NCI-H446 treated with DMSO at 0.1 percent for 48 hours (cell line): ENCODE measurements at places on chromosomes 2 and 18.

DNA sequence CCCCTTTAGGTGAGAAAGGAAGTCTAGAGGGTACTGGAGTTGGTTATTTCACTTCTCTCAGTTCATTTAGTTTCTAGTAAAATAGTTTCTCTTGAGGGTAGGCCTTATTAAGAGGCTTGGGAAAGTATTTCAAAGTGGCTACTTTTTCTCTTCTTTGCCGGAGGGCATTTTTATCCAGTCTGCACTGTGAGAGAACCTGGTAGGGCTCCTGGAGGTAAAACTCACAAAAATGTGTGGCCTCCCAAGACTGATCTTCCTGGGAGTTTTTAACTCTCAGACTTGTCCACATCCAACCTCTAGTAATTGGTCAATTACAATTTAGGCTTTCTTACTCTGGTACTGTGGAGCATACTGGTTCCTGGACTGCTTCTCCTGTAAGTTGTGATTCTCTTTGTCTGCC, 28.0 kb downstream of the EHBP1 start:
- no peak for DNase-seq

GRCh38 chr2:10552871-10553245, 104.7 kb upstream of the ODC1 start:
- DNase-seq: no peak

- peak; percentile 40 for DNase-seq
These were observed 187.3 kb downstream of the VAPA start for GRCh38 chr18:10100941-10101701.

DNA sequence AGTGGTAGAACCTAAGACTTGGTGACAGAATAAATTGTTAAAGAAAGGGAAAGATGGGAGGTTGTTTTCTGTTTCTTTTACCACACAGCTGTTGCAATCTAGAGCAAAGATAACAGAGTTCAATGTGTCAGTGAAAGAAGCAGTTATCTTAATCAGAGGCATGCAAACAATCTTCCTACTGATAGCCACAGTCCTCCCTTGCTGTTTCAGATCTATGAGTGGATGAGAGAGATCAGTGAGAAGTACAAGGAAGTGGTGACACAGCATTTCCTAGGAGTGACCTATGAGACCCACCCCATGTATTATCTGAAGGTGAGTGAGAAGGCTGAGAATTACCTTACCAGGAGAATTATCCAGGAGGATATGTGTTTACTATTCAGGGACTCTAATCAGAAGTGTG, 15.9 kb downstream of the CPO start:
- DNase-seq: no peak

DNA sequence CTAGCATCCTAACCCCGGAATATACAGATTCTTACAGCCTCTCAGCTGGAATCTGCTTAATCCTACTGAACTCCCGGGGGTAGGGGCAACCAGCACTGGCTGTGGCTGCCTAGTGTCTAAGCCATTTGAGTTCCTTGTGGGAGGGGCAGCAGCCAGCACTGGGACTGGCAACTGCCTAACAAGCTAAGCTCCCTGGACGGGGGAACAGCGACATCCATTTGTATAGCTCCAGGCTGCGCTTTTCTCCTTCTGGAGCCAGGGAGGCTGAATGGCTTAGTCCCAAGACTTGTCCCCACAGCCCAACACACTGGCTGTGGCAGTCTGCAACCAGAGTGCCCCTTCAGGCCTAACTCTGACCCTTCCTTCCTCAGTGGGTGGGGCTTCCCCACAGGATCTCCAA, 787.2 kb downstream of the METTL4 start:
- DNase-seq: no peak

DNA sequence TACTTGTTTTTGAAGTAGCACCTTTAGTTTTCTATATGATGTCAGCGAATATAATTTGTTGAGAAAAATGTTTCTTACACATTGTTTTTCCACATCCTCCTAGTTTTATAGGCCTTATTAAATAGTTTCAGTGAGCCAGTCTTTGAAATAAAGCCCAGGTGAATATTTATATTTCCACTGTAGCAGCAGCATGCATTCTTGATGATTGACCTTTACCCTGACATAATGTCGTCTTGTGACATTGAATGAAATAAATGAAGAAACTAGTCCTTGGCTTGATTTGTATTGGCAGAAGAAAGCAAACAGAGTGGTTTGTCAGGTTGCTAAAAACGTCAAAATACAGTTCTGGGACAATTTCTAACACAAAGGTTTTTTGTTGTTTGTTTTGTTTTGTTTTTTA, 84.4 kb downstream of the EHBP1 start:
- no peak for DNase-seq

DNA sequence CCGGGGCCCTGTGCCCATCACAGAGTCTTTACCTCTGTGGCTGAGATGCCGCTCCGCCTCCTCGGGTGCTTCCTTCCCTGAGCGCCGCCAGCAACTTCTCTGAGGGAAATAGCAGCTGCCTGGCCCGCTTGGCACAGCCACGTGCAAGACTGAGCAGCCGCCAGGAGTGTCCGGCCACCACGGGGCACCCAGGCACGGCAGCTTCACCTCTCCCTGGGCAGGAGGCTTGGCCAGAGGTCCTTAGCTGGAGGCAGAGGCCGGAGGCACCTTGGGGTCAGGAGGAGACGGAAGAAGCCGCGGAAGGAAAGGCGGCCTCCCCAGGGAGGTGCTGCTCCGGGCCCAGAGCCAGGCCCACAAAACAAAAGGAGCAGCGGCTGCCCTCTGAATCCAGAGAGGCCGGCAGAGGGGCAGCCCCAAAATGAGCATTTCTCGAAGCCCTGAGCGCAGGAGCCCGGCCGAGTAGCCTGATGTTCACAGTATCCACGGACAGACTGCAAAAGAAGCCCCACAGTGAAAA, 6.0 kb upstream of the LIMS2 start:
- no peak for DNase-seq

- DNase-seq: peak; percentile 61
These were observed 16.4 kb downstream of the PTPN18 start for GRCh38 chr2:130372055-130372832.

DNA sequence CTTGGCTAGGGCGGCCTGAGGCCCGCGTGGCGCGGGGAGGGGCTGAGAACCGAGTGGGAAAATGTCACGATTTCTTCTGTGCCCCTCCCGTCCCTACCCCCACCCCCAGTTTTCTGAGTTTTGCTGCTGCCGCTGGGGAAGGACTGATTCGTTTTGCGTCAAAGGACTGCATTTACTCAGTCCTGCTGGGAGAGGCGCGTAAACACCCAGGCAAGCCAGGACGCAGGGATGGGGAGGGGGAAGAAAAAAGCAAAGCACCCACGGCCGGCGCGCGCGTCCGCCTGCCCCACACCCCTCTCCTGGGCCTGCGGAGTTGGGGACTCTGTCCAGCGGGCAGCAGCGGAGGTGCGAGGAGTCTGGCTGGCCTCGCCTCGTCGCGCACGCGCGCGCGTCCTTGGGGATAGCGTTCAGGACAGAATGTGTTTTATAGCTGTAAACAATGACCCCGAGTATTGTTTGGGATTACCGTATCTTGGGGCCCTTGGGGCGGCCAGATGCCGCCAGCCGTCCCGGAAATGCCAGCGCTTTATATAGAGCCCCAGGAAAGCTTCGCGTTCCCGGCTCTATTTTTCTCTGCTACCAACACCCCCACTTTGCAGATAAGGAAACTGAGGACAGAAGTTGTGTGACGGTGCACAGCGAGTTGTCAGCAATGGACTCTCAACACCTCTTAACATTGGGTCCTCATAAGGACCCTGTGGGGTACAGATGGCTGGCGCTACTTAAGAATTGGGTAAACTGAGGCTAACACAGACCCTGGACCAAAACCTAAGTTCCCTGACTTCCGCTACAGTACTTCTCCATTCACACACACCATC, 1.7 kb upstream of the FOSL2 start:
- DNase-seq: no peak

DNA sequence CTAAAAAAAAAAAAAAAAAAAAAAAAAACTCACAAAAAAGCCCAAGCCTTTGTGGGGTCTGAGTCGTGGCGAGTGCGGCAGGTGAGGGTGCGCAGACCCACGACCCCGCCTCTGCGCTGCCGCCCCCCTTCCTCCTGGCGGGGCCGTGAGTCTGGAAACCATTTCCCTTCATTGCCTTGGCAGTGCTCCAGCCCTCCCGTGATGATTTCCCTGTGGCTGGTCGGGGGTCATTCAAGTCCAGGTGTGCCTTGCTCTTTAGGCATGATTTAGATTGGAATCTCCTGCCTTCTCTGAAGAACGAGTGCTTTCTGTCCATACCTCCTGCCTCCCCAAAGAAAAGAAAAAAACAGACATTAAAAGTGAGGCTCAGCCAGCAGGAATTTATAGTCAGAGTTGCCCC, 161.8 kb downstream of the FAM210A start:
- no peak for DNase-seq

GRCh38 chr18:23099621-23100020, 35.7 kb upstream of the CABLES1 start:
- DNase-seq: no peak

DNA sequence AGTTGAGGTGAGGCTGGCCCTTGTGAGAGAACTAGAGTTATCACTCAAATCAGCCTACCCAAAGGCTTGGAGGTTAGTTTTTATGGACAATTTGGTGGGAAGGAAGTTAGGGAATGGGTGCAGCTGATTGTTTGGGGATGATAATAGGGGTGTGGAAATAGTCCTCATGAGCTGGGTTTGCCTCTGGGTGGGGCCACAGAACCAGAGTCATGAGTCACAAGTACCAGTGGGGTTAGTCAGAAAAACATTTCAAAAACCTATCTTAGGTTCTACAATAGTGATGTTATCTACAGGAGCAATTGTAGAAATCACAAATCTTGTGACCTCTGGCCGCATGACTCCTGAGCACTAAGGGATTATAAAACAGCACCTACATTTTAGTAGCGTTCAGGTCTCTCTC, 630.1 kb upstream of the PIK3C3 start:
- no peak for DNase-seq

GRCh38 chr2:38521835-38522234, 80.9 kb downstream of the HNRNPLL start:
- no peak for DNase-seq

DNA sequence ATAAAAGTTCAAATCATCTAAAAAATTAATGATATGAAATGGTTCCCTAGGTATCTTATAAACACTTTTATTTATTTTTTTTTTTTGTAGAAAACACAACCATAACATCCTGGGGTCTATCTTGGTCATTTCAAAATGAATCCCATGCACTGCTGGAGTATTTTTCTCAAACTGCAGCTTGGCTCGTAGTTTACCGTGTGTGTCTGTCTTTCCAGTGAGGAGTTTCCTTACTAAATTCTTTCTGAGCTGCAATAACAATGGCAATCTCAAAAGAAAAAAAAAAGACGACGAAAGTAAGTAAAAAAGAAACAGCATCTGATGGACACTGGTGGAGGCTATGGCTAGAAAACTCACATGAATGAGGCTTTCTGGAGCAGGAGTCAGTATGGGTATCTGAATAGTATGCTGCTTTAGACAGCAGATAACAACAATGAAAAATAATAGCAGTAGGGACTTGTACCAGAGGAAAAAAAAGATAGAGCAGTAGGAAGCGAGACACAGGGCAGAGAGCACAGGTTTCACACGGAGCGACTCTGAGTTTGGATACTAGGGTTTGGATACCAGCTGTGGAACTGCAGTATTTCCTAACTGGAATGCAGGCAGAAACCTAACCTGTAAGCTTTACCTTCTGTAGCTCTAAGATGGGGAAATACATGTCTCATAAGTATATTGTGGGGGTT, 43.5 kb downstream of the CALCRL start:
- no peak for DNase-seq

- peak; percentile 52 for DNase-seq
These were observed 335 bp downstream of the TRAK2 start for GRCh38 chr2:201450954-201451291.

DNA sequence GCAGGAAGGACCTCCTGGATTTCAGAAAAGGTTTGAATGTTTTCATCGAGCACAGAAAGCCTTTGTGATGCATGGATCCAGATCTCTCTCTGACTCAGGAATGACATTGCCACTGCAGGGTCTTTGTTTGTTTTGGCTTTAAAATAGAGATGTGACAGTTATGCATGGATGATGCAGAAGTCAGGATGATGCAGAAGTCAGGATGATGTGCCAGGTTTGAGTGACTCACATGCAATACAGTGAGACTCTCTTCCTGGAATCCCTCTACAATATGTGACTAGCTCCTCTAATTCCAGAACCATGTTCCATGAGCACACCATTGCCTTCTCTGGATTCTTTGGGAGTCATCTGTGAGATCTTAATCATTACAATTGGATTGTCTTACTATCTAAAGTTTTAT, 177.9 kb upstream of the RAB6C start:
- DNase-seq: no peak

- DNase-seq: no peak
These were observed 308.5 kb downstream of the GBX2 start for GRCh38 chr2:235859651-235860050.

- no peak for DNase-seq
These were observed 228.4 kb downstream of the FHOD3 start for GRCh38 chr18:36525913-36526312.

- DNase-seq: peak; percentile 50
These were observed 10.0 kb upstream of the GBX2 start for GRCh38 chr2:236177967-236178889.

DNA sequence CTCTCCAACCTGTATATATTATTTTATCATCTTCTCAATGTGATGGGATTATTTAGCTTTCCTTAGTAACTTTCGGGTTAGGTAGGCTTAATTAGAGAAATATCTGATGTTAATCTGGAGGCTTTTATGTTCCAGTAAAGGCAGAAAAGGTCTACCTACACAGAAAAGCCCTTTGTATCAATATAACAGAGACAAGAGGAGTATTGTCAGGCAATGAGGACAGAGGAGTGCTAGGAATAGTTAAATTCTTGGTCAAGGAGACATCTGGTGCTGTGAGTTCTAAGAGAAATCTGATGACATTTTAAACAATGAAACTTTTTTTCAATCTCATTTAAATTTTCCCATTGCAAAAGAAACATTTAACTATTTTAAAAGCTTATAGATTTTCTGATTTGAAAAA, 36.1 kb downstream of the DPP4 start:
- DNase-seq: no peak

GRCh38 chr2:47653902-47654789, 128.8 kb upstream of the MSH6 start:
- DNase-seq: no peak
